ENCODE measurements at places on chromosomes 16 and 17. TPM values are rescaled to one million over a fixed set of nuclear protein-coding genes. Genes with fewer than 3 reads are reported as not detected.

DNA sequence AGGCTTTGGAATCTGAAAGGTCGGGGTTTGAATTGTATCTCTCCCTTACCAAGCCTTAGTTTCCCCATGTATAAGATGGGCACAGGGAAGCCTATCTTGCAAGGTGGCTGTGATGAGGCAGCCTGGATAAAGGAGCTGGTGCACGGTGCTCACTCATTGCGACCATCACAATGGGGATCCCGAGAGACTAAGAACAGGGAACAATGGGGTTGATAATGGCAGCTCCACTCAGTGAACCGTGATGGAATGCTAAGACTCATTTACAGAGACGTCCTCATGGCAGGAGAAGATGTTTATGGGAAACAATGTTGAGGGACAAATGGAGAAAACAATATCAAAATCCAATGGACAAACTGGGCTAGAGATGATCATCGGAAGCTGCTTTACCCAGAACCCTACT is 81.8 kb downstream of the SPACA3 start:
- H3K4me1 ChIP-seq, result no peaks in the 10 kb centered on the region
- H3K27me3 ChIP-seq, result peaks cover 28% of the 10 kb centered on the region
- H3K27ac ChIP-seq, result no peak overlapping the region
- H3K36me3 ChIP-seq, result no peaks in the 10 kb centered on the region

- no peaks in the 10 kb centered on the region for H3K27me3 ChIP-seq
- peaks cover 27% of the 10 kb centered on the region for H3K4me1 ChIP-seq
- peak overlapping the region; percentile 89 for H3K4me3 ChIP-seq
- DNase-seq, result peak; percentile 33
Measured at GRCh38 chr17:58334661-58335060, 6.1 kb upstream of the TSPOAP1 start.

- no peak for DNase-seq
- H3K4me1 ChIP-seq, result peaks cover 12% of the 10 kb centered on the region
- peaks cover 19% of the 10 kb centered on the region for H3K27me3 ChIP-seq
- H3K36me3 ChIP-seq, result no peaks in the 10 kb centered on the region
Measured at GRCh38 chr17:79093270-79093669, 18.6 kb downstream of the ENGASE start.

DNA sequence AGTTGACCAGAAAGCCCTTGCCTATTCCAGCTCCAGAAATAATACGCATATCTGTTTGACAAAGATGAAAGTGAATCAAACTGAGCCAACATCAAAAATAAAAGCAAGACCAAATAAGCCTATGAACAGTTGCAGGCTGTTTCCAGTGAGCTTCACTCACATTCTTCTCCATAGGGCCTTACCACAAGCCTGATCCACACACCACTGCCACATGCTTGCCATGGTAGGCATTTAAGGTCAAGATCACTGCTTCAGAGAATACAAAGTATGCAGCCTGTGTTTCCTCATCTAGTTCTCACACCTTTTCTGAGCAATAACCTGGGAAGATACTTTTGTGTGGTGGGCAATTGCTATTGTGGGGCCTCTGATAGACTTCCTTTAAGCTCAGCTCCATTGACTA is 1060.2 kb downstream of the CDH11 start:
- no peak overlapping the region for H3K4me3 ChIP-seq
- H3K36me3 ChIP-seq, result no peaks in the 10 kb centered on the region
- DNase-seq, result no peak

DNA sequence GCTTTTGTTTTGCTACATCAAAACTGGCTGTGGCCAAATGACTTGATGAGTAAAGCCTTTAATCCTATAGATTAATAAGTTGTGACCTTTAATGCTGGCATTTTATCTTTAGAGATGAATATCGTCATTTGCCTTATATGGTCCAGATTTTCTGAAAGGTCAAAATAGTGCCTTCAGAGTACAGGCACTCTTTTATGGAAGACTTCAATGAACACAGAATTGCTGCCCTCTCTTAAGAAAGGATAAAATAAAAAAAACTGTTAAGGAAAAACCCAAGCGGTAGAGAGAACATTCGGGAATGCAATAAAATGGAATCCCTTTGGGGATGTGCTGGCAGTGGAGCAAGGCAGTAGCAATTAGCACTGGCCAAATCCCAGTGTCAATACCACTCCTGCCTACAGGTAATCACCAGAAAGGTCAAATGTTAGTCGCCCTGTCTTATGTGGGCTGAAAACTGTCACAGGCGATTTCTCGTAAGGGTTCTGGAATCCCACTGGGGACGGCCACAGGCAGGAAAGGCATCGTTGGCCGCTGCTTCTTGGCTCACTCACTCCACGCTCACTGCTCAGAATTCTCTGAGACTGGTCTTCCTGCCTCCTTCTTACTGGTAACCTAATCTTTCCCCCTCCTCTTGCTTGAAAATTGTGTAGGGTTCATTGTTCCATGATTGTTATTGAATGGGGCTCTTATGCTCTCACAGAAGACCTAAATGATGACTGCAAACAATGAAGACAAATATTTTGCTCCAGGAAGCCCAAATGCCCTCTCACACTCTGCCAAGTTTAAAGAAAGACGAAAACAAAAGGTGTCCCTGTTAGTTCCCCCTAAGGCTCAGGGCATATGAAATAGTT is 45.4 kb upstream of the HSBP1 start:
- H3K4me3 ChIP-seq, result no peak overlapping the region
- no peak for DNase-seq
- no peaks in the 10 kb centered on the region for H3K4me1 ChIP-seq
- H3K36me3 ChIP-seq, result no peaks in the 10 kb centered on the region
- H3K27ac ChIP-seq, result no peak overlapping the region
- H3K27me3 ChIP-seq, result peaks cover 5% of the 10 kb centered on the region

Gene TIGD7
- total RNA-seq, result 10.0 TPM

- no peaks in the 10 kb centered on the region for H3K36me3 ChIP-seq
- H3K4me3 ChIP-seq, result no peak overlapping the region
- H3K27me3 ChIP-seq, result no peaks in the 10 kb centered on the region
- no peak overlapping the region for H3K27ac ChIP-seq
Measured at GRCh38 chr17:57551321-57552079, 193.6 kb downstream of the CCDC182 start.

- H3K4me3 ChIP-seq, result no peak overlapping the region
- no peaks in the 10 kb centered on the region for H3K27me3 ChIP-seq
- peak; percentile 46 for DNase-seq
- H3K4me1 ChIP-seq, result peaks cover 6% of the 10 kb centered on the region
- H3K27ac ChIP-seq, result no peak overlapping the region
Measured at GRCh38 chr16:85245307-85246172, 133.3 kb upstream of the CIBAR2 start.

DNA sequence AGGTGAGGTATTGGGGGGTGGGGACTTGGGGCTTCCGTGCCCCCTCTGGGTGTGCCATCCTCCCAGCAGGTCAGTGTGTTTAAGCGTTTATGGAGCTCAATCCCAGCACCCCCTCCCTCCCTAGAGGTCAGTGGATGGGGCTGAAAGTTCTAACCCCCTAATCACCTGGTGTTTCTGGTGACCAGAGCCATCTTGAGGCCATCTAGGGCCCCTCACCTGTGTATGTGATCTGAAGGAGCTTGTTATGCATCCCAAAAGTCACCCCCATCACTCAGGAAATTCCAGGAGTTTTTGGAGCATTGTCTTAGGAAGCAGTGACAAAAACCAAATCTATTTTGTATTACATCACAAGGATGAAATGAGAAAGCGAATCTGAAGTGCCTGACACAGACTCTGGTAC is 67.8 kb upstream of the NOL11 start:
- H3K27ac ChIP-seq, result no peak overlapping the region
- H3K36me3 ChIP-seq, result no peaks in the 10 kb centered on the region
- H3K27me3 ChIP-seq, result no peaks in the 10 kb centered on the region
- no peak for DNase-seq

Gene SHCBP1
- 36.5 TPM for total RNA-seq

DNA sequence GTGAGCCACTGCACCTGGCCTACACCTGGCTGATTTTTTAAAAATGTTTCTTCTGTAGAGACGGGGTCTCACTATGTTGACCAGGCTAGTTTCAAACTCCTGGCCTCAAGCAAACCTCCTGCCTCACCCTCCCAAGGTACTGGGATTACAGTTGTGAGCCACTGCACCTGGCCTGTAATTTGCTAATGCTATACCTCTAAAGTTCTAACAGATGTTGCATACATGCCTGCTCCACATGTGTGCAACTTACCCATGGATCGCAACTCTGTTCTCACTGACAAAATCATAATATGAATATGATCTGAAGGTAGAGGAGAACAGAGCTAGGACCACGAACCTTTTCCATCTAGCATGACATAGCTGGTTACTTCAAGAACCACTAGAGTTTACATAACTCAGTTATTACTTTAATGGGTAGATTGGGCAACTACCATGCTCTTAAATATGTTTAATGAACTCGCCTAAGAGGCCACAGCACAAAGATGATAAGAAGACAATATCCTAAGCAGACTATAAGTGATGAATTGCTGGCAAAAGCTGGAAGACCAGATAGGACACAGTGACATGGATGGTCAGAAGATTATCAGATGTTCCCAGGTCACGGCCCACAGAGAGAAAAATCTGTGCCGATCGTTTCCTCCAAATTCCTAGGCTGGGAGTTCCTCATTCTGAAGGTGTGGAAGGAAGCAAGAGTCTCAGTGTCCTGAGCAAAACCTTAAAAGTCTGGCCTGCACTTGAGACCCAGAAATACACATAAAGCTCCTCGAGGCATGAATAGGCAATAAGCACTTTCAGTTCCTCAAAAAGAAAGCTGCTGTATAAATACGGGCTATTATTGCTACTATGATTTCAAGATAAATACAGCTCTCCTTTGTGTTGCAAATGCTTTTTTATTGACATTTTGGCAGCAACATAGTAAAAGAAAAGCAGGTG is 53.6 kb upstream of the ICAM2 start:
- H3K4me1 ChIP-seq, result peaks cover 33% of the 10 kb centered on the region
- peak overlapping the region; percentile 38 for H3K27ac ChIP-seq
- no peak for DNase-seq
- H3K36me3 ChIP-seq, result peaks cover 38% of the 10 kb centered on the region

All from activated T-cell treated with anti-CD3 and anti-CD28 coated beads, Interleukin-2, amount 50 U/mL, for 72 hours (primary cell).